HL-60 (cell line): ENCODE measurements at places on chromosomes 7 and 10.
A peak's percentile ranks its signal among the peaks of the same experiment; 100 is the strongest.

GRCh38 chr7:100887516-100888290 is 1.8 kb downstream of the UFSP1 start:
- DNase-seq = no peak

DNA sequence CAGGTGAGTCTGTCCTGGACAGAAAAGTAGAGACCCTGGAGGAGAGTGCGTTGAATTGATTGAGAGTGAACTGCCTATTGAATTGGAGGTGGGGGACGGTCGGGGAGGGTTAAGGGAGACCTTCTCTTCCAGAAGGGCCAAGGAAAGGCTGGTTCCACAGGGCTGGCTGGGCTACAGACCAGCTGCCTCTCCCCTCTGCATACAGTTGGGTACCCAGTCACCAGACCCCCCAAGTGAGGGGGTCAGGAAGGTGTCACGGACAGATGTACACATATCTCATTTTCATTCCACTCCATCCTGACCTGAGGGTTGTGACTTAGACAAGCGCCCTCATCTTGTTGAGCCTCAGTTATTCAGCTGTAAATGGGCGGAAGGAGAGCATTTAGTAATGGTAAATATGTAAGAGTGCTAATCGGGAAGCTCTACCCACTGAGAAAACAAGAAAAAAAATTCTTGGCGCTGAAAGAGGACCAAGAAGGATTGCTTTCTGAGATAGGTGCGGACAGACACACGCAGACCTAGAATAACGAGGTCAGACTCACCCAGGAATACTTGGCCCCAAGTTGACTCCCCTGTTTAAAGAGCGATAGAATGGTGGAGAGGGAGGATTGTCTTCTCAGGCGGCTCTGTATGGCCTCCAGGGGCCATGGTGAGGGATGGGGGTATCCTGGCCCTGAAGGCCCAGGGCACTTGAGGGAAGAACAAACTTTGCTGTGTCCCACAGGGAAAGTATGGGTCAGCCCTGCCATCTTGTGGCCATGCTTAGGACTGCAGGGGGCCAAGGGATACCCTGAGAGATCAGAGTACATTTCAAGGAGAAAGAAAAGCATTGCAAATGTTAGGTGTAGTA is 7.2 kb upstream of the MBL2 start:
- DNase-seq = peak; percentile 57

DNA sequence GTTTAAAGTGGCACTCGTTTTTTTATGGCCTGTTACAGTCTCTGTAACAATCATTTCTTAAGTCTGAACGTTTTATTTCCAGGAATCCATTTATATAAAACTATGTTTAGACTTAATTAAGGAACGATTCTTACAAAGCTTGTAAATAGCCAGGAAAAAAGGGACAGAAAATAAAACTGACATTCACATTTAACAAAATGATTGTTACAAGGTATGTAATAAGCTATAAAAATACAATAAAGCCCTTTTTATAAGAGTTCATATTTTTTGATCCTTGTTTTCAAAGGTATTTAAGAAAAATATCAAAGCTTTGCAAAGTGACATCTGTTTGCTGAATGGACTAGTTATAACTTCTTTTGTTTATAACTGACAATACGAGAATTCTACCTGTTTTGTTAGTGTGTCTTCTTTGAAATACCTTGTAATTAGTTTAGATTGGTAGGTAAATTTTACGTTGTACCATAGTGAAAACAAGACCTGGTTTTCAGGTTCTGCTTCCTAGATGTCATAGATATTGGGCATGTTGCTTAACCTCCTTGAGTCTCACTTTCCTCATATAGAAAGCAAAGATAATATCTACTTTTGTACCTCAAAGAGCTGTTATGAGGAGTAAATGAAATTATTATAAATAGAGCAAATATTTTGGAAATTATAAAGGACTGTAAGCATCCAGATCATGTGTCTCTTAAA is 25.8 kb downstream of the BTRC start:
- no peak for DNase-seq

- DNase-seq = no peak
Measured at GRCh38 chr7:93736668-93737369, 153.7 kb downstream of the TFPI2 start.

DNA sequence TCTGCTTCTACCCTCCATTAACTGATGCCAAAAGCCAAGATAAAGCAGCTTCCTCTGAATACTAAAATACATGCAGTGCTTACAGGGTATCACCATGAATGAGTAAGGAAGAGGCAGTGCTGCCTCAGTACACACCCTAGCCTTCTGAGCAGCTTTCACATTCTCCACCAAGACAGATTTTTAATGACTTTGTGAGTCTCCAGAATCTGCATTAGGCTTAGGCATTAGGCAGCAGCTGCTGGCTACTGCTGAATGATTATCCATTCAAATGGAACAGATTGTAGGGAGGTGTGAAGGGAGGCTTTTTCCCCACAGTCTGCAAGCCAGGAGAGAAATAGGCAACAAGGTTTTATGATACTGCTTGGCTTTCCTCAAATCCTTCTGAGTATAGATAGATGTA is 1226.7 kb upstream of the LRRN3 start:
- DNase-seq = no peak

- DNase-seq = no peak
Measured at GRCh38 chr10:14022052-14022451, 308.7 kb downstream of the FRMD4A start.

DNA sequence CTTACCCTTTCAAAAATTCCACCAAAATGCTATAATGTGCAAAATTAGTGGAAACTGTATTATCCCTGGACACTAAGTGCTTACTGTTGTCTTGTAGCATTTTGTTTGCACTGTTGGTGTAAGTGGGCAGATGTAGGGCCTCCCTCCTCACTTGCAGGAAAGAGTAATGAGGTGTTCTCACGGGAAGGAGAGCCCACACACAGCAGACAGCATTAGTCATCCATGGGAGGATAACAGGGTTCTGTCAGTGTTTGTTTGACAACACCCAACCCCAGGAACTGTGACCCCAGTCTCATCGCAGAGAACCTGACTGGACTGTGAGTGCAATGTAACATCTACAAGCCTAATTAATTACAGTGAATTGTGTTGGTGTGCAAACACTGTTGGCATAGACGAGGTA is 58.7 kb upstream of the VSTM2A start:
- DNase-seq = no peak

DNA sequence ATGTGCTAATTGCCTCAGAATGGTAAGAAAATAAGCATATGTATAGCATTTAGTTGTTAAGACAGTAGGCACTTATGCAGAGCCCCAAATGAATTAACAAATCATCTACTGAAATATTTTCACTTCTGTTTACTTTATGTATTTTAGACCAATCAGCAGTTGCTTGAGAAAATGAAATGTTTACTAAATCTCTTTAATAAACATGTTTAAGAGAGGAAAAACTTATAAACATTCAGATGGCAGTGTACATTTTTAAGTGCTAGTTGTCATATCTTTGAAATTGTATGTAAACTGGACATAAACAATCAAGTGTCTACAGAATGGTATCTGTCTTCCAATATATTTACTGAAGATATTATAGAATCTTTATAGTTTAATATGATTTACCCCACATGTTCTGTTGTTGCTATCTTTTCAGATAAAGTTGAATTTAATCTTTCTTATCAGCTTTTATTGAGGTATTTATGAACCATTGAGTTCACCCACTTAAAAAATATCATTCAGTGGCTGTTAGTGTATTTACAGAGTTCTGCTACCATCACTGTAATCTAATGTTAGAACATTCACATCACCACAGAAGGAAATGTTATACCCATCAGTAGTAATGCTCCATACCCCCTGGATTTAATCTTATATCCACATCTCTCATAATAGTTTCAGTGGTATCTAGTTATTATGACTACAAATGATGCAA is 264.3 kb downstream of the ADK start:
- DNase-seq = no peak

- DNase-seq = no peak
Measured at GRCh38 chr7:105926131-105926530, 36.9 kb upstream of the CDHR3 start.

DNA sequence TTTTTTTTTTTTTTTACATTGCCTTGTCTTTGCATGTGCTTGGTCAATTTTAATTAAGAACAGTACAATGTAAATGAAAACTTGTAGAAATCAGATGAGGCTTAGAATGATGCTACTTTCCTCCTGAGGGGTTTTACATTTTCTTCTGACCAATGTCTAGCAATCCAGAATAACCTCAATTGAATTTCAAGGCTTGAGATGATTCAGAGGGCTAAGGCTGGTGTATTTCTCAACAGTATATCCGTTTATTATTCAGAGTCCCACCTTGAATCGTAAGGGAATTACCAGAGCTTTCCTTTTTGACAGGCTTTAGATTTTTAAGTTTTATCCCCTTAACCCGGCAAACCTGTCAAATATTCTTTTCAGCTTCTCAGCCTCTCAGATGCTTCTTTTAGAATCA is 231.2 kb upstream of the STK17A start:
- no peak for DNase-seq
